ENCODE measurements at places on chromosomes 5 and 9. TPM values are rescaled to one million over a fixed set of nuclear protein-coding genes. Genes with fewer than 3 reads are reported as not detected.

DNA sequence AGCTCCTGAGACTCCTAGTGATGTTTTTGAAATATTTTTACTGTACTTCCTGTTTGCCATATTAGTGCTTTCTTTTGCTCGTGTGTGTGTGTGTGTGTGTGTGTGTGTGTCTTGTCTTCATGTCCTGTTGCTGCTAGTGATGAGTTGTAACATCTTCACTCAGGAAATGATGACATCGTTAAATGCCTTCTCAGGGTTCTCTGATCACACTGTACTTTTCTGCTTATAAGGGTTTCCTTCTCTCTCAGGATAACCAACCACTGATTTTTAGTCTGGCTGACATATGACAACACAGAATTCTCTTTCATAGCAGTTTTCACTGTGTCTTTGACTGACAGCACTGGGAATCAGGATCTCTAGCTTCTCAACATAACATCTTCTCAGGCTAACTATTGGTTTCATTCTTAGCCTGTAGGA is 16.1 kb downstream of the SV2C start:
- DNase-seq = no peak

DNA sequence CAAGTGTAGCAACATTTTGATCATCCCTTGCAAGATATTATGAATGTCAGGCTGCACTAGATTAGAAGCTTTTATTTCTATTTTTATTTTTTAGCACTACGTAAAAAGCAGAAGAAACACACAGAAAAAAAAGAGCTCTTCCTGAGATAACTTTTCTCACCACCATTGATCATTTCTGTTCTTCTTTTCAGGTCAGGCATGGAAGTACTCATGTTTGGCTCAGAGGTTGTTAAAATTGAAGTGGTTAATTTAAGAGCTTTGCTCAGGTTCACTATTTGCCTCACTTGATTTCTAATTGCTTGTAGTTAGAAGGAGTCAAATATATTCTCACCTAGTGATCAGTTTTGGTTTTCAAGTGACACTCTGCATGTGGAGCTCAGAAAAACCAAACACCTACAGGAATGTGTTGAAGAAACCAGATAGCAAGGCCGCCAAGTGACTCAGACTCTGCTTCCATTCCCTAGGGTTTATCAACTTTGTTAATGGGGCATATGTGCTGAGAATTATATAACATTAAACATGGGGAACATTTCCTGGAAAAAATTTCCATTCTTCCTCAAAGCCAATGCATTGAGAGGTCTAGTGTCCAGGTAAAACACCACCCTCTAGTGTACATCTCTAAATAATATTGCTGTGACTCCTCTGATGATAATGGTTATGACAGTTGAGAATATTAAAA is 679.8 kb downstream of the CETN3 start:
- no peak for DNase-seq

DNA sequence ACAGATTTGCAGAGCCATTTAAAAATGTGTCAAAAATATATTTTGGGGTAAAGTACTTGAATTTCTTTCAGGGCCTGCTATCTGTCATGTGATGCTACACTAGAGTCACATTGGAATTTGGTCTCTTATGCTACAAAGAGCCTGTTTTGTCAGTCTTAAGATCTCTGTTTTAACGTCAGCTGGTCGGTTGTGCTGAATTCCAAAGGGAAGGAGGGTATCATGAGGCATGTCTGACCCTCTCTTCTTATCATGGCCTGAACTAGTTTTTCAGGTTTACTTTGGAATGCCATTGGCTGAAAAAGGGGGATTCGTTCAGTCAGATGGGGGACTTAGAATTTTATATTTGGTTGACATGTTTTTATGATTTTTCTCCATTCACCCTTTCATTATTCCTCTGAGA is 290.6 kb downstream of the CD180 start:
- peak; percentile 22 for DNase-seq

DNA sequence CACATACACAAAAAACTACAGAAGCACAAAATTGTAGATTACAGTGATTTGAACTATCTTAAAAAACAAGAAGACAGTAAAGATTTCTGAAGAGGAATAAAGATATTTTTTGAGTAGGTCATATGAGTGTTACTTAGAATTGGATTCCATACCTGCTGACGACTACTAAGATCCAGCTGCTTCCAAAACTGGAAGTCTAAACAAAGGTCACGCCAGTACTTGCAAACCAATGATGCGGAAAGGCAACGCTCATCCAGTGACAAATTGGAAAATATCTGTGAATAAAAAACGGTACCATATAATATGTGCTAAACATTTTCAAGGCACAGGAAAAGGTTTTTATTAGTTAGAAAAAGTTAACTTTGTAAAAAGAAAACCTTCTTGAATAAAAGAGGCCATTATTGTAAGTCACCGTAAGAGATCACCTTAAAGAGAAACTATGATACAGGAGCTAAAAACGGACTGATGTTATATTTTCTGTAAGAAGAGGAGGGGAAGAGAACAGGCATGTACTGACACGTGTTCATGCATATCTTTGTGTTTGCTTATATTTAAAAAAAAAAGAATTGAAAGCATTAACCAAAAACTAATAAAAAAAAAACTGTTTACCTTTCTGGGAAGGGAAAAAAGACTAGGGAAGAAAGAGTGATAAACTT is 14.1 kb downstream of the FBXL17 start:
- no peak for DNase-seq

The FOXD4L6 gene
- not detected for total RNA-seq

The NIPAL4 gene
- 5.8 TPM for total RNA-seq

Data from umbilical cord (tissue), 2 donors.